ENCODE measurements at places on chromosomes 7 and 10.

DNA sequence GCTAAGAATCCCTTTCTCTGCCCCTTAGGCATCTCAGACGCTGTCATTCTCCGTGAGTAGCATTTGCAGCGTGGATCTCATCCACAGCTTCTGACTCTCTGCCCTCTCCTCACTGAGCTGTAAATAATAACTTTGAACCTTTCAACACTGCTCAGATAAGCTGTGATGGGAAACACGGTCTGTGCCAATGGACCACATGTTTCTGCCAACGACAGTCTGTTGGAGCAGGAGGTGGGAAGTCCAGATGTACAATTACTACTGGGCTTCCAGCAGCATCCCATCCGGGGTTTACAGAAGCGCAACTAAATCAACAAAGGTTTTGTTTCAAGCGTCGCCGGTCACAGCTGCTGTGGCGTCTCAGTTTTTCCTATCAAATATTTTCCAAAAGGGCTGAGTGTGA is 1110.6 kb downstream of the TYW1 start:
- DNase-seq, result no peak

GRCh38 chr7:767941-768731 is 41.1 kb upstream of the PRKAR1B start:
- no peak for DNase-seq

GRCh38 chr10:44576702-44577191 is 191.8 kb upstream of the CXCL12 start:
- no peak for DNase-seq

DNA sequence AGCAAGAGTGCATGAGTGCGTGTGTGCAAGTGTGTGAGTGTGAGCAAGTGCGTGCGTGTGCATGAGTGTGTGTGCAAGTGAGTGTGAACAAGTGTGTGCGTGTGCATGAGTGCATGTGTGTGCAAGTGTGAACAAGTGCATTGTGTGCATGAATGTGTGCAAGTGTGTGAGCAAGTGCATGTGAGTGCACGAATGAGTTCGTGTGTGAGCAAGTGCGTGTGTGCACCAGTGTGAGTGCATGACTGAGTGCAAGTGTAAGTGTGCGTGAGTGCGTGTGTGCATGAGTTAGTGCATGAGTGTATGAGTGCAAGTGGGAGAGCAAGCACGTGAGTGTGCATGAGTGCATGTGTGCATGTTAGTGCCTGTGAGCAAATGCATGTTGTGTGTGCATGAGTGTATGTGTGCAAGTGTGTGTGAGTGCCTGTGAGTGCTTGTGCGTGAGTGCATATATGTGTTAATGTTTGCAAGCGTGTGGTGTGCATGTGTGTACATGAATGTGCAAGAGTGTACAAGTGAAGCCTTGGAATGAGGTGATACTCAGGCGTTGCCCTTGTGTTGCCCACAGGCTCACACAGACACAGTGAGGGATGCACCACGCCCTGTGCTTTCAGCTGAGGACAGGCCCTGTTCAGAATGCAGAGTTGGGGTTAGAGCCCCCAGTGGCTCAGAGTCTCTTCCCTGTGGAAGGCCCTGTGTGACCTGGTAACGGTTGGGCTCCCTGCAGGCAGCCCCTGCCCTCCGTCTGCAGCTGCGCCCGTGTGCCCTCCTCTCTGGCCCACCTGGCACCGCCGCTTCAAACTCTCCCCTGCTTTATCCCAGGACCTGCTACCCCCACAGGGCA is 97.1 kb downstream of the NKX6-2 start:
- DNase-seq, result no peak

- DNase-seq, result no peak
Observed at GRCh38 chr10:103192451-103193106, 493 bp downstream of the NT5C2 start.

DNA sequence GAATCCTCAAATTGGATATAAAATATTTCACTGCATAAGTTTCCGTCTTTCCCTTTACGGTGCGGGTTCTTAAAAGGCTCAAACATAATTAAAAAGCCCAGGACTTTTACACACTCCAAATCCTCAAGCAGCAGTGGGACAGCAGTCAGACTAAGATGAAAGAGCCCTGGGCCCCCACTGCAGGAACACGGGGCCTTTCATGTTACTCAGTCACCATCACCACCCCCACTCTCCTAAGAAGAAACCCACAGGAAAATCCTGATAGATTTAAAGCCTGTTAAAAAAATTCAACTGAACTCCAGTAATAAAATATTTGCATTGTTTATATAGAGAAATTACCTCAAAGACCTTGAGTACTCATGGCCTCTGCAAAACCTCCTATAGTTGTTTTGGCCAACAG is 74.0 kb upstream of the TRIL start:
- no peak for DNase-seq

DNA sequence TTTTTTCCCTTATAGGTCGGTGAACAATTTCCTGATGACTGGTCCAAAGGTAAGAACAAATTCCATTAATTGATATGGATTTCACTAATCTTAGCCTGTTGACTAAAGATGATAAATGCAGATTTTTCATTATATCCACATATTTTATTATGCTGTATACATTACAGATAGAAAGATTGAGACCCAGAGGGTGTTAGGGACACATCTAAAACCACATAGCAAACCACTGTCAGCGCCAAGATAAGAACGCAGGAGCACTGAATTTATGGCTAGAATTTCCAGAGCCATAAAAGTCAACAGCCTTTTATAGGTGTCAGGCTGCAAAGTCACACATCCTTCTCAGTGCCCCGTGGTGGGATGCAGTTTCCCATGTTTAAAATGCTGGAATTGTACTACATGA is 16.2 kb downstream of the WNT8B start:
- no peak for DNase-seq

GRCh38 chr10:84308481-84309304 is 19.7 kb upstream of the CCSER2 start:
- DNase-seq, result no peak

DNA sequence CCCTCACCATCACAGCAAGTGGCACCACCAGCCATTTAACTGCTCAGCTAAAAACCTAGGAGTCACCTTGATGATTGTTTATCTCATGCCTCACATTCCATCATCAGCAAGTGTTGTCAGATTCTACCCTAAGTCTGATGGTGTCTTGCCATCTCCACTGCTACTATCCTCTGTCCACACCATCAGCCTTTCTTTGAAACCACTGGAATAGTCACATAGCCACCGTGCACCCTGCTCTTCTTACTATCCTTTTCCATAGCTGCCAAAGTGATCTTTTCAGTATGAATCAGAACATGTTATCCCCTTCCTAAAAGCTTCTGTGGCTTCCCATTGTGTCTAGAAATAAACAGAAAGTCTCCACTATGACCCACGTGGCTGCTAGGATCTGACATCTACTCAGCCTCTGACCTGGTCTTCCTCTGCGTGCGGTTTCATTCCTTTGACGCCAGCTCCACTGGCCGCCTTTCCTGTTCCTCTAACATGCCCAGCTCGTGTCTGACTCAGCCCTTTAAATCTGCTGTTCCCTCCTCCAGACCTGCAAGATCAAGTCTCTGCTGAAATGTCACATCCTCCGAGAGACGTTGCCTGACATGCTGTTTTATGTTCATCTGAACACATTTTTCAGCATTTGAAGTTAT is 16.5 kb upstream of the CHN2 start:
- DNase-seq, result no peak

GRCh38 chr7:714251-714671 is 12.2 kb upstream of the DNAAF5 start:
- DNase-seq, result no peak

GRCh38 chr7:2331707-2332106 is 17.5 kb upstream of the SNX8 start:
- DNase-seq, result no peak

DNA sequence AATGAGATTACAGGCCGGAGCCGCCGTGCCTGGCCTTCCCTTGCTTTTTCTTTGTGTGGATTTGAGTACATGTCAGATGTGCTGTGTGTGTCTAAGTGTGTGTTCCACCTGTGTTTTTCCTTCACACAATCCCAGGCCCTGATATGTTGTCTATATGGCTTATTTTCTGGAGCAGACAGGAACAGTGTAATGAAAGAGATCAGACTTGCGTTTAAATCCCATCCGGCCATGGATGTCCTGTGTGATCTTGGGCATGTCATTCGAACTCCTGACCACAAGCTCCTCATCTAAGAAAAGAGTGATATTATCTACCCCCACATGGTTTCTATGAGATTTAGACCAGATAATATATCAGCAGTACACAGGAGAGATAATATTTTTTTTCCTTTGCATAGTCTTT is 37.2 kb downstream of the APBB1IP start:
- no peak for DNase-seq

DNA sequence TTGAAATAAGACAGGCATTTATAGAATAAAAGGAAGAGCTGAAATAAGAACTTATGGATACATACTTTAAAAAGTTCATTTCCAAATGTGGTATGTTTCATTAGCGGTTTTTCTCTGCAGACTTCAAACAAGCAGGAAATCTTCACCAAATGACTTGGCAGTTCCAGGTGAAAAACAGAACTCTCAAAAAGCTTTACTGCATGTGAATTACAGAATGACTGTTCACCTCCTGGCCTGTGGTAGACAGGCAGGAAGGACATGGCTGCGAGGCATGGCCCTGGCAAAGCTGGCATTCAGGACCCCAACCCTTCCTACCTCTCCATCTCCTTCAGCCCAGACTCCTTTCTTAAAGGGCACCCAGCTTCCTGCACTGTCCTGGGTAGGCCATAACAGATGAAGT is 21.2 kb upstream of the ENO4 start:
- DNase-seq, result no peak

- no peak for DNase-seq
Observed at GRCh38 chr10:118760265-118760664, 5.5 kb upstream of the CACUL1 start.

DNA sequence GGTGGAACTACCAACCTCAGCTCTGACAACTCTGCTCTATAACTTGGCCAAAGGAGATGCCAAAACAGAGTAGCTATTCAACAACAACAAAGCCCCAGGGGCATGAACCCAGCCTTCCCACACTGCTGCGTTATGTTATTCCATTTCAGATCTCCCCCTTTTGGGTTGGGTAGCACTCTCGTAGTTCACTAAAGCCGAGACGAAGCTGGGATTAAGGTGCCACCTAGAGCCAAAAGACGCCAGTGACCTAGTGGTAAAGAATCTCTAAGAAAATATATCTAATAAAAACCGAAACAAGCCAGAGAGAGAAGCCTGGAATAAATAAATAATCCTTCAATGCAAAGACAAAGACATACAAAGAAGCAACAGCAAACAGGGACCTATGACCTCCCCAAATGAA is 217.3 kb downstream of the HERPUD2 start:
- DNase-seq, result no peak

GRCh38 chr7:10708447-10708846 is 265.2 kb upstream of the PHF14 start:
- DNase-seq, result peak; percentile 50

- DNase-seq, result peak; percentile 22
Observed at GRCh38 chr7:121961089-121961867, 88.3 kb downstream of the PTPRZ1 start.

DNA sequence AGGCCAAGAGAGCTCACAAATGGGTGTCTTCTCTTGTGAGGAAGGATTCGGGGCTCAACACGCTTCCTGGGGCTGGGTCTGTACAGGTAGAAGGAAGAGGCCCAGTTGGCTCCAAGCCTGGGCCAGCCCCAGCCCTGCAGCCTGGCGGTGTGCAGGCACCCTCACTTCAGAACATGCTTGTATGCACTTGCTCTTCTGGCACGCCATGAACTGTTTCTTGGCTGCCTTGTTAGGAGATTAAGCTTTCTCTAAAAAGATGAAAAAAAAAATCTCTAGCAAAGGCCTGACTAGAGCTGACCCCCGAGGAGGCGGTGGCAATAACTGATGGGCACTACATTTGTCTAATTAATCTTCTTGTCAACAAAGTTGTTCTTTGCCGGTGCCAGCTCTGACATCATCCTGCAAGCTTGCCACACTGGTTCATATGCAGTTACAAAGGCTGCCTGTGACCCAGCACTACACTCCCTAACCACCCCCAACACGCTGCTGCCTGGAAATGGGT is 94.7 kb downstream of the WDR11 start:
- no peak for DNase-seq

DNA sequence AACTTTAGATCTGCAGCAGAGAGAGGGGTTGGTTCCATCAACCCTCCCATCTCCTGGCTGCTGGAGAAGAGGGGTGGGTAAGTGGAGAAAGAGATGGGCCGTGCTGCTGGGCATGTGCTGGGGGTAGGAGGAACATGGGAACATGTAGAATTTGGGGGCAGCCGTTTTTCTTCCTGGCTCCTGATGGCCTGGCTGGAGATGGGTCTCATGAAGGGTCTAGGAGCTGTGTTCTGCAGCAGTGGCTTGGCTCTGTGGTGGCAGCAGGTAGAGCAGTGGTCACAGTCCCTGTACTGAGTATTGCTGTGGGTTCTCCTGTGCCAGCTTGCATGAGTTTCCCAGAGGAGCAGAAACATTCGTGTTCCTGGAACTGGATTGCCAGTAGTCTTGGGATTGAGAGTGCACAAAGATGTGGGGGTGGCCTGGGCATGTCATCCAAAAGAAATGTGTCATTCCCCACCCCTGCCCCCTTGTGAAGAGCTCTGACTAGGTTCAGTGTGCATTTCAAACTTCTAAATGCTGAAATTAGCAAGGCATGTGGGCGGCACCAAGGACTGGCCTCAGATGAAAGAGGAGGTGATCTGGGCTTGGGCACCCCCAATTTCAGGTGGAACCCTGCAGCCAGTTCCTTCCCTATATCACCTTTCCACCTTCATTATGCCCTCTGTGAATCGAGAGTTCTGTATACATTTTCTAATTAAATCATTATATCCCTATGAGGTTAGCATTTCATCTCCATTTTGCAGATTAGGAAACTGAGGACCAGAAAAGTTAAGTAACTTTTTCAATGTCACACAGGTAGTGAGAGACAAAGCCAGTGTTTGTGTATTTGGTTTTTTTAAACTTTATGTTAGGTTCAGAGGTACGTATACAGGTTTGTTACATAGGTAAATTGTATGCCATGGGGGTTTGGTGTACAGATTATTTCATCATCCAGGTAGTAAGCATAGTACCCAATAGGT is 2.1 kb downstream of the CHST3 start:
- no peak for DNase-seq

- DNase-seq, result no peak
Observed at GRCh38 chr7:1809601-1810258, 139.7 kb downstream of the ELFN1 start.

GRCh38 chr7:66013938-66014337 is 31.9 kb upstream of the GUSB start:
- DNase-seq, result peak; percentile 55

DNA sequence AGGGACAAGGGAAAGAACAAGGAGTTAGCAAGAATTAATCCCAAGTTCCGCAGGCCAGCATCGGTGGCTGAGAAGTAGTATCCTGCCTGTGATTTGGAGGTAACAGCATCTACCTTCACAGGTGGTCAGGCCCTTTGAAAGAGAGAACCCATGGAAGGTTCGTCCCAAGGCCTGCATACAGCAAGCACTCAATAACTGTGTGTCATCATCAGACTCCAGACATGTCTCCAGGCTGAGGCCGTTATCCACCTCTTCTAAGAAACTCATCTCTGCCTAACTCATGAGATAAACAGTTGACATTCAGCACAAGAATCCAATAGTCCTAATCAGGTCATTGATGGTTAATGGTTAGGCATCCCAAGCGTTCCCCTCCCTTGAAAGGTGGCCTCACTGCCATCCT is 45.0 kb downstream of the CTBP2 start:
- DNase-seq, result no peak

Data from D341Med (cell line).